ENCODE measurements at places on chromosomes 12 and 14.

GRCh38 chr14:85241022-85241855 is 288.7 kb upstream of the FLRT2 start:
- DNase-seq = no peak

GRCh38 chr12:89693639-89694202 is 14.9 kb downstream of the ATP2B1 start:
- DNase-seq = no peak

GRCh38 chr14:20751963-20752562 is 6.4 kb downstream of the EDDM3A start:
- no peak for DNase-seq

DNA sequence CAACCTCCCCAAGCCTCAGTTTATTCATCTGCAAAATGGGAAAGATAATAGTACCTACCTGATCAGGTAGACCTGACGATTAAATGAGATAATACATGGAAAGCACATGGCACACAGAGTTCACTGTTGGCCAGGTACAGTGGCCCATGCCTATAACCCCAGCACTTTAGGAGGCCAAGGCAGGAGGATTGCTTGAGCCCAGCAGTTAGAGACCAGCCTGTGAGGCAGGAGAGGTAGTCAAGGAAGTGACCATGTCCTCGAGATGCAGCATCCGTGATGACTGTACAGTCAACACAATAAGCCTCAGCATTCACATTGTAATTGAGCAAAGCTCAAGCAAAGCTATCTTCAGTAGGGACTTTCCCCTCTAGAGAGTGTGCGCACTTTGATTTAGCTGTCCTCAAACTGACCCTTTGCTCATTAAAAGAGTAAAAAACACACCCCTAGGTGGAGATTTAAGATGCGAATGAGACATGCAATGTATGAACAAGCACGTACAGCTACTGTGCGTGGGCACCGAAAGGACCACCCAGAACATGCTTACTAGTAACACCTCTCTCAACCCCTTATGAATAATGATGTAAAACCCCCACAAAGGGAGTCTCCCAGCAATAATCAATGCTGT is 9.9 kb downstream of the ISCU start:
- no peak for DNase-seq

DNA sequence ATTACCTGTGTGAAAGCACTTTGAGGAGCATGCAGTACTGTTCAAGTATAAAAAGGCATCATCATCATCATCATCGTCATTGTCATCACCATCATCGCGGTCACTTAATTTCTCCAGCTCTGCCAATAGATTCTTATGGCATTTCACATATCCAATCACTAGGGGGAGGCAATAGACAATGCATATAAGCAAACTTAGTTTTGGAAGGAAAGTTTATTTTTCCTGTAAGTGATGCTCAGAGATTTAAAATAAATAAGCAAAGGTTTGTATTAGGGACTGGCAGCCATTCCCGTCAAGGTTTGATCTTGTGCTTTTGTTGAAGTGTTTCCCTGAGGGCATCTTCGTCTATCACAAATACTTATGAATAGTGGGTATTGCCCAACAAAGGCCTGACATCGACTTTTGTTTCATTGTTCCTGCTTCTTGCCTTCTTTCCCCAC is 127.4 kb downstream of the KTN1 start:
- DNase-seq = no peak

GRCh38 chr14:54440476-54440872 is 700 bp downstream of the CNIH1 start:
- no peak for DNase-seq

DNA sequence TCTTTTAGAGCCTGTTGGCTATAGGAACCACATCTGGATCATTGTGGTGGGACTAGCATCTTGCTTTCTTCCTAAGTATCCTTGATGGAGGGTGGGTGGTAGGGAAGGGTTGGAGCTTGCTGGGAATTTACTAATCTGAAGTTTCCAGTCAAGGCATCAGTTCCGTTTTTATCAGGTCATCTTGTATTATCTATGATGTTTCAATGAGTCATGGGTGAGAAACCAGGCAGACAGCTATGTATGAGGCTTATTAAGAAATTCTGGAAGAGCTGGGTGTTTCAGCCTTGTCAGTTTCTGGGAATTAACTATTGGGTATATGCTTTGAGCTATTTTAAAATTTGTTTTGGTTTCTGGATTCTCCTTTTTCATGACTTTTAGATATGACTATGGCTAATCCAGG is 11.3 kb downstream of the TSFM start:
- no peak for DNase-seq

DNA sequence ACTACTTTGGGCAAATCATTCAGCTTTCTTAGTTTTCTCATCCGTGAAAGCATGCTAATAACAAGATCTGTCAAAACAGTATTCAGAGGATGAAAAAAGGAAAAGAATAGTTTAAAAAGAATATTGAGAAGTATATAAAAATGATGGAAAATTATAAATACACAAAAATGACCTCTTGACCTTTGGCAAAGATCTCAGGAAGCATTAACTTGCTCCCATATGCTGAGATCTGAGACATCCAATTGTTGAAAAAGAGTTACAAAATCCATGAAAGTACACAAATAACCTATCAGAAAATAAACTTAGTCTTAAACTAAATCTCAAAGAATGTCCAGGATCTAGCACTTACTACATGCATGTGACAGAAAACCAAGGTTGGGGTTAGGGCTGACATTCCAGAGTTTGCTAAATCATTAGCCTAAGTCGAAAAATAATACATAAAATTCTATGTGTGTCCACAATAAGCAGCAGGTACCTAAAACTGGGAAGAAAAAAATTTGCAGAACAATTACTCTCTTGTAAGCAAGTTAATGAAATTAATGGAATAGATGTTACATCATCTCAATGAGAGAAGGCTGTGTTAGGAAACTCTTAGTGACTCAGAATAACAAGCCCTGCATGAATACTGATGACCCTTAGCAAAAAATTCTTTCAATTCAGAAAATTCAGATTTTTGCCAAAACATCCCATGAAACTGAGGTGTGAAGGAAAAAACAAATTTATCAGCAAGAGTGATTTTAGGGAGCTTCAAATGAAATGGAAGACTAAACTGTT is 3.4 kb downstream of the PAH start:
- DNase-seq = no peak

GRCh38 chr14:68959035-68959434 is 20.1 kb downstream of the ACTN1 start:
- DNase-seq = no peak

DNA sequence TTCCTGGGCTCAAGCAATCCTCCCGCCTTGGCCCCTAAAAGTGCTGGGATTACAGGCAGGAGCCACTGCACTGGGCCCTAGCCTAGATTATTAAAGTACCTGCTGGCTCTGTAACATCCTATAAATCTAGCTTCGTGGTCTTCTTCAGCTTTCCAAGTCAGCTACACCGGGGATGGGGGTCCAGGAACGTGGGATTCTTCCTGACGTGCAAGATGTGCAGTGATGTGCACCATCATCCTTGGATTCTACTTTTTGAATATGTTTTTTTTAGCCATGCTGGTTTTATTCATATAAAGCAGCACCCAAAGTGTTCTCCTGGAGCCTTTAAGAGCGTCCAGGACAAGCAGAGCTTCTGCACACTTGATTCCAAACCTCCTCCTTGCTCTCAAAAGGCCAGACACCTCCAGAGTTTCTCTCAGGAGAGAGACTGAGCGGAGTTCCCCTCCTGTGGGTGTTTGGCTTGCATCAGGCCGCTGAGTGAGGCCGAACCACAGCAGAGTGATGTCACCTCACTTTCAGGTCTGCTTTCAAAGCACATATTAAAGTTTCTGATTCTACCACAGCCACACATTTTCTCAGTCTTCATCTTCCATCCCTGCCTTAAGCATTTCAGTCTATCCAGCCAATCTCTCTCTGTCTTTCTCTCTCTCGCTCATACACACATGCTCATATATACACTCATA is 33.4 kb downstream of the VCPKMT start:
- DNase-seq = no peak

DNA sequence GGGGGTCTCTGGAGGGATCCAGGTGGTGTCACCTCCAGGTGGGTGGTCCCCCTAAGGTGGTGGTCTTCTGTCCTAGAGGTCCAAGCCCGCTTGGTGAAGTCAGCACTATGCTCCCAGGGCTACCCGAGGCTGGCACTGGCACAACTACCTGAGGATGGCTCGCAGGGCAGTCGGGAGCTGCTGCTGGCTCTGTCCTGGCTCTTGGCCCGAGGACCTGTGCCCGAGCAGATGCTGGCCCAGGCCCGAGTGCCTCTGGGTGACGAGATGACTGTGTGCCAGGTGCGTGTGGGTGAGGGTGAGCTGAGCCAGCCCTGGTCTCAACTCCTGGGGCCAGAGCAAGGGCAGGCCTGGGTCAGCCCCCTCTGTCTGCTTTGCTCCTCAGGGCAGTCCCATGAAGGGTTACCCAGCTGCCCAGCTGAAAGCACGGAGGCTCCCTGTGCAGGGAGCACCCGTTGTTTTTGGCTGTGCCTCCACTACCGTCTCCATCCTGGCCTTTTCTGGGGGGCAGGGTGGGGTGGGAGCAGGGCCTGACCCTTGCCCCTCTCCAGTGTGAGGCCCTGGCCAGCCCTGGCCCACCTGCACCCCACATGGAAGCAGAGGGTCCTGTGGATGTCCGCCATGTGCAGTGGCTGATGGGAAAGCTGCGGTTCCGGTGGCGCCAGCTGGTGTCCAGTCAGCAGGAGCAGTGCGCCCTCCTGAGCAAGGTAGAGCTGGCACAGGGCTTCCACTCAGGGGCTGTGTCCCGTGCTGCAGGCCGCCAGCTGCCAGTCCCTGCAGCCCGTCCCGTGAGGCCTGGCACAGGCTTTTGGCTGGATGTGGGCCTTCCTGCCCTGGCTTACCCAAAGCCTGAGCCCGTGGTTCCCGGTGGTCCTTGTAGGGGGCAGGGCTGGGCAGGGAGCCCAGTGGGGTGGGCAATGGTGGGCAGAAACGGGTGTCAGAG is 1.3 kb downstream of the TEDC1 start:
- DNase-seq = no peak

DNA sequence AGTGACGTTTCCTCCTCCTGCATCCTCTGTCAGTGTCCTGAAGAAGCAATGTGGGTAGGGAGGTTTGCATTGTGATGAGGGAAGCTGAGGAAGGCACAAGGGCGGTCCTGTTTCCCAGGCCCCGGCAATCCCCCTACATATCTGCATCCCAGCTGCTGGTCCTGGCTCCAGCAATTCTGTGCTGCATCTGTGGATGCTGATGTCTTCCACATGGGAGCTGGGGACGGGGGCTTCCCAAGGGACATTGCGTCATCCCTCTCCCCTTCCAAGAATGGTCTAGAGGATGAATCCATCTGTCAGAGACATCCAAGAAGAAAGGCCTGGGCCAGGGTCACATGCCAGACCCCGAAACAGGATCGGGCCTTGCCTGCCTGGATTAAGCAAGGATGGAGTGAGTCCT is 52.1 kb downstream of the TSPAN11 start:
- no peak for DNase-seq

GRCh38 chr14:99190696-99191394 is 81.2 kb downstream of the BCL11B start:
- DNase-seq = no peak

DNA sequence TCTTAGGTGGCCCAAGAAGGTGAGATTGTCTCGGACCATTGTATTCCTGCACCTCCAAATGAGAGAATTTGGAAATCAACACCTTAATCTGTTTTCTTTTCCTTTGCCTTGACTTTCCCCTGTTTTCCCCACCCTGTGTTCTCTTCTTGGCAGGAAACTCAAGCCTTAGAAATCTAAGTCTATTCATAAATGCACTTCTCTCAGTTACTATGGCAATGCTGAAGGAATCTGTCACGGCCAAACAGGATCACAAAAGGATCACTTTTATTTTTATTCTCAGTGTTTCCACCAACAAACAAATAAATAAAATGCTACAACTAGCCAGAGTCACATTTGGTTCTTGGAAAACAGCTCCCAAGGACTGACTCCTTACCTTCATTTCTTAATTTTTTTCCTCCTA is 270.5 kb downstream of the BCAT1 start:
- DNase-seq = no peak

- DNase-seq = no peak
Observed at GRCh38 chr14:80167793-80168448, 43.4 kb downstream of the DIO2 start.

- DNase-seq = no peak
Observed at GRCh38 chr12:92253301-92253700, 107.7 kb upstream of the BTG1 start.

DNA sequence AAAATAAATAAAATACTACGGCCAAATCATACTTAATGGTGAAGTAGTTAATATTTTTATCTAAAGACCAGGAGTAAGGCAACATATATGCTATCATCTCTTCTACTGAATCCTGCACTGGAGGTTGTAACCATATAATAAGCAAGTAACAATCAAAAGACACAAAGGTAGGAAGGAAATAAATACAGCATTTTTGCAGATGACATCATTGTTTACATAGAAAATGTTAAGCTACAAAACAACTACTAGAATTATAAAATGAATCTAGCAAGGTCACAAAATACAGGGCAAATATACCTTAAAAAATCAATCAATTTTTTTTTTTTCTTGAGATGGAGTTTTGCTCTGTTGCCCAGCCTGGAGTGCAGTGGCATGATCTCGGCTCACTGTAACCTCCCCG is 51.6 kb upstream of the BDKRB2 start:
- DNase-seq = no peak

GRCh38 chr14:104240434-104241157 is 102.2 kb downstream of the KIF26A start:
- no peak for DNase-seq

GRCh38 chr12:108248011-108248410 is 91.1 kb downstream of the CMKLR1 start:
- no peak for DNase-seq

DNA sequence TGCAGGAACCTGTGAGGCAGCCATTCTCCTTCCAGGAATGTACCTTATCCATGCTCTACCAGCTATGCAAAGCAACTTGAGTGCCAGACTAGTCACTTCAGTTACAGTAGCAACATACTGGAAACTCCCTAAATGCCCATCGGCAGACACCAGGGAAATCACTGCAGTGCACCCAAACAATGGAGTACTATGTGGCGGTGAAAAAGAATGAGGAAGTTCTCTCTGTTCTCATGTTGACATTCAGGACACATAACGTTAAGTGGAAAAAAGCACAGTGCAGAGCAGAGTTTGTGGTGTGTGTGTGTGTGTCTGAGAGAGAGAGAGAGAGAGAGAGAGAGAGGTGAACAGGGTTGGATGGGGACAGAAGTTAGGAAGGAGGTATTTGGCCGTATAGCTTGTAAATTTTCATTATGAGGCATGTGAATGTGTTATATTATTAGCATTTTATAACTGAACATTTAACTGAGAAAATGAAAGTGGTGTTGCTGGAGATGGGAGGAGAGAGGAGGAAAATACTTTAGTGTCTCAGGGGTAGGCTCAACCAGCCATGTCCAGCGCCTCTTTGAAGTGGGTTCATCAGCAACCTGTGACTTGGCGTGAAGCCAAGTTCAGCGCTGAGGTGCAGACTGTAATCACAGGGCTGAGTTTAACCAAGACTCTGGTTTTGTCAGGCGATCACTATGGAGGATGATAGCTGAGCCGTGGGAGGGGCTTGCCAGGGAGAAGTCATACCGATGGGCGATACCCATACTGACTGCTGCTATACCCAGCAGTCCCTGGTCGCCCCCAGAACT is 17.3 kb downstream of the TNFAIP2 start:
- no peak for DNase-seq
